A549 treated with ZK216348 at 1 μM for 4 hours (cell line): ENCODE measurements at places on chromosomes 5 and 9. TPM values are rescaled to one million over a fixed set of nuclear protein-coding genes. Genes with fewer than 3 reads are reported as not detected.

Gene LCN9
- total RNA-seq: not detected in 5 replicates

Gene ARHGEF37
- total RNA-seq: 1.2 to 1.5 TPM (median 1.4 TPM) in 5 replicates

Gene IFNB1
- total RNA-seq: not detected in 5 replicates

Gene C8G
- 0.56 to 2.0 TPM (median 1.1 TPM) in 4 of 5 replicates, not detected in the other for total RNA-seq

Gene F2RL2
- total RNA-seq: 2.9 to 5.2 TPM (median 4.0 TPM) in 5 replicates

Gene CREBRF
- total RNA-seq: 1.8 to 3.2 TPM (median 2.2 TPM) in 5 replicates
